OCI-LY7 (cell line): ENCODE measurements at places on chromosomes 2 and 18.

DNA sequence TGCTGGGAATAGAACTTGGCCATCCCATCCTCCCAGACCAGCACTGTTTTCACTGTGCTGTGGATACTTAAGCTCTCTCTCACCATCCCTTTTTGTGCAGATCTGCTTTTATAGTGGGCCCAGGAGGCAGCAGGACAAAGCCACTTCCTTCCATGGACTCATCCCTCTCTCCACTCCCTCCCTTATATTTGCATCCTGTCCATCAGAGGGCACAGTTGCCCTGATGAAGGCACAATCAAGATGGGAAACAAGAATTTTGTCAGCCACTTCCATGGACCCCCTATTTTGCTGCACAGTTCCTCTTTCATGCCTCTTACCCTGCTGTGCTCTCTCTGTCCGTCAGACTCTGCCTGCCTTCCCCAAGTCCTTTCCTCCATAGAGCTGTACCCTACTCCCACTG, 338.7 kb downstream of the HRH4 start:
- no peak for DNase-seq

- no peak for DNase-seq
Observed at GRCh38 chr2:120898961-120899750, 163.5 kb downstream of the GLI2 start.

DNA sequence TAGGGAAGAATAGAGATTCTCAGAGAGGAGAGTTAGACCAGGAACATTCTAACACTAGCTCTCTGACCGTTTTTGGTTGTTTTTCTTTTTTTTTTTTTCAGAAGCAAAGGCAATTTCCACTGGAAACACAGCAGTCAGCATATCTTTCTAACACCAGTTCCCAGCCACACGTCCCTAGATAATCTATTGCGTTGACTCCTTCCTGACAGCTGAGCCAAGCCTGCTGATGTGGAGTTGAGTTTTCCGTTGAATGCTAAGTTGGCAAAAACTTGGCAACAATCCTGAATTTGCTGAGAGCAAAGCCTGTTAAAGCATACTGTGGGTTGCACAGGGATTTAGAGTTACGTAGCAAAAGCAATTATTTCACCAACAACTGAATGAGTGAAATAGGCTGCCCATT, 19.3 kb downstream of the GAD1 start:
- no peak for DNase-seq

DNA sequence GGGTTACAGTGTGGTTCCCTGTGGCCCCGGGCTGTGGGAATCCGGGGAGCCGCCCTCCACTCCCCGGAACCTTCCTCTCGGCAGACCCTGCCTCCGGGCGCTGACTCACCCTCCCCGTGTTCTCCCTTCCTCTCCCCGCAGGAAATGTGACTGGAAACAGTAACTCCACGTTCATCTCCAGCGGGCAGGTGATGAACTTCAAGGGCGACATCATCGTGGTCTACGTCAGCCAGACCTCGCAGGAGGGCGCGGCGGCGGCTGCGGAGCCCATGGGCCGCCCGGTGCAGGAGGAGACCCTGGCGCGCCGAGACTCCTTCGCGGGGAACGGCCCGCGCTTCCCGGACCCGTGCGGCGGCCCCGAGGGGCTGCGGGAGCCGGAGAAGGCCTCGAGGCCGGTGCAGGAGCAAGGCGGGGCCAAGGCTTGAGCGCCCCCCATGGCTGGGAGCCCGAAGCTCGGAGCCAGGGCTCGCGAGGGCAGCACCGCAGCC, 59.5 kb downstream of the TNFRSF11A start:
- no peak for DNase-seq

- DNase-seq: no peak
Observed at GRCh38 chr2:174280596-174280995, 32.3 kb upstream of the OLA1 start.

DNA sequence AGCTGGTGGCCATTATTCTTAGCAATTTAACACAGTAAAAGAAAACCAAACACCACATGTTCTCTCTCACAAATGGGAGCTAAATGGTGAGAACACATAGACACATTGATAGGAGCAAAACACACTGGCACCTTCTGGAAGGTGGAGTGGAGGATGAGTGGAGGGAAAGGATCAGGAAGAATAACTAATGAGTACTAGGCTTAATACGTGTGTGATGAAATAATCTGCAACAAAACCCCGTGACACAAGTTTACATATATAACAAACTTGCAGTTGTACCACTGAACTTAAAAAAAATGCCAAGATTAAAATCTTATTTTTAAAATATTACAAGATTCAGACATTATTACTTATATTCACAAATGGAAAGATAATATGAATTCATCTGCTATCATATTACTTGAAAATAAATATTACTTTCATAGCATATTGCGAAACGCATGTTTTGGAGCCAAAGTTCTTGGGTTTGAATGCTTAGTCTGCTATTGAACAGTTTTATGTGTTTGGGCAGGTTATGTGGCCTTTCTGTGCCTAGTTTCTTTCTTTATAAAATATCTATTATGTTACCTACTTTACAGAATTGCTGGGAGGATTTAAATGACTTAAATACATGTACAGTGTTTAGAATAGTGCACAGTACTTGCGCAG, 20.5 kb downstream of the ANKRD62 start:
- no peak for DNase-seq

- peak; percentile 40 for DNase-seq
Observed at GRCh38 chr18:27685807-27686412, 491.0 kb downstream of the CDH2 start.

DNA sequence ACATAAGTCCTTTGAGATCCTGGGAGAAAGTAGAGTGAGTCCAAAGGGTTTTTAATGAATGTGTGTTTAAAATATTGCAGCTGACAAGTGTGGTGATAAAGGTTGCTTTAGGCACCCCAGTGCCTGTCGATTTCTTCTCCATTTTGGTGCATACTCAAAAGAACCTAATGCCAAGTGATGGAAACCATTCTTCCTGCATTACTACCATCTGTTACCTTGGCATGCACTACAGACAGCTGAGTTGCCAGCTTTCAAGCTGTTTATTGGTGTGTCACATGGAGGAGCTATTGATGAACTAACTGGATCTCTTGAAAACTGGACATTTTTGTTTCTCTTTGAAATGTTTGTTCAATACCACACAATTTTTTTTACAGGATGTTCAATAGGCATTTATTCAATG, 350.0 kb downstream of the AKAIN1 start:
- no peak for DNase-seq

DNA sequence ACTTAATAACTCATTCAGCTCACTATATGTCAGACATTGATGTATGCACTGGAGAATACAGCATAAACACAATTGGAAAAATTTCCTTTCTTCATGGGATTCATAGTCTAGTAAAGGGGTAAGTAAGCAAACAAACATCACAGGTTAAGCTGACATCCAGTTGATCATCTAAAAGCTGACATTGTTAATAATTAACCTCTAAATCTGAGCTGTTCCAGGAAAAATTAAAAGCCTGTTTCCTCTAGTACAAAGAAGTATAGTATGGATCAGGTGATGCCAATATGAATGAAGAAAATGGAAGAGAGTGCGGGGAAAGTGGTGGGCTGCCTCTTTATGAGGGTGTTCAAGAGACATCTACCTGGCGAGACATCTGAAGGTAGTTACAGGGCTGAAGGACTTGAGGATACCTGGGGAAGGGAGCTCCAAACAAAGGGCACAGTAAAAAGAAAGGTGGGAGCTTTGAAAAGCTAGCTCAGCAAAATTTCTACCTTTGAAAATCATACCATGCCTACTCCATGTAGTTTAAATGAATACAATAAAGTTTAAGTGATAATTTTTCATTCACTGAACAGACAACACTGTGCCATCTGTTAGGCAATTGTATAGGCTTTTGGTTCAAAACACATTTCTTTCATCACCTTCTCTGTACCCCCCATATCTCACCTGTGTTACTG, 619.3 kb downstream of the TRIB2 start:
- no peak for DNase-seq

- no peak for DNase-seq
Observed at GRCh38 chr2:50584185-50584584, 447.7 kb downstream of the NRXN1 start.

- no peak for DNase-seq
Observed at GRCh38 chr2:85644909-85645308, 23.1 kb downstream of the SFTPB start.

GRCh38 chr2:54642677-54643430, 80.6 kb upstream of the EML6 start:
- DNase-seq: no peak

GRCh38 chr2:130319536-130319935, 23.2 kb upstream of the IMP4 start:
- no peak for DNase-seq

- DNase-seq: no peak
Observed at GRCh38 chr2:118986738-118987137, 44.7 kb downstream of the MARCO start.

DNA sequence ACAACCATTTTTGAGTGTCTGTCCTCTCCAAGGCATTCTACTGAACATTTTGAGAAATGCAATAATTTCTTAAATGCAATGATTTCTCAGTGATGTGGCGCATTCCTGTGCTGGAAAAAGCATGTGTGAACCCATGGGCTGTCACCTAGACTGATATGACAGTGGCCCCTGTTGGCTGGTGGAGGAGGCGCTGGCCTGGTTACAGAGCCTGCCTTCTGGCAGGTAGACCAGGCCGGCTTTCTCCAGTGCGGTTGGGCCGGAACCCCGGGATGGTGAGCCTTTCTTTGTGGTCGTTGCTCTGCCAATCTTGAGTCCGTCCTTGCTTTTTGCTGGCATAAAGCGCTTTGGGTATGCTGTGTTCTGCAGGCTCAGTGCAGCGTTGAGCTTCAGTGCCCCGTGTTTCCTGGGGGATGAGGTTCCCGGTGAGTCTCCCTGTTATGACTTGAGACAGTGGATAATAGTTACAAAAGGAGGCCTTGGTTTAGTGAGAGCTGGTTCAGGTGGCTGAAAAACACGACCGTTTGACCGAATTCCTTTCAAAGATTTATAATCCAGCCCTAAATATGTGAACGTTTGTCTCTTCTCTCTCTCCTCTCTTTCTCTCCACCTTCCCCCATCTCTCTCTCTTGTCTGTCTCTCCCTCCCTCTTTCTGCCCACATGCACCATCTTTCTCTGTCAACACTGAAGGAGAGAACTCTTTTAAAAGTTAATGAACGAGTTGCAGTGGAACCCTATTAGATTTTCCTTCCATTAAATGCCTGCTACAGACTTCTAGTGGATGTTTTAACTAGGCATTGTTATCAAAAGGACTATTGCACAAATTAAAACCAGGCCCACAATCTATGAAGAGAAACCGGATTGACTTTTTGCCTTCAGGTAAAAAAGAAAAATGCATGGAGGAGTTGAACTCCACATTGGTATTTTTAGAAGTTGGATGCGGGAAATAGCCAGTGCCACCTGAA, 34.0 kb downstream of the TSHZ1 start:
- DNase-seq: no peak

DNA sequence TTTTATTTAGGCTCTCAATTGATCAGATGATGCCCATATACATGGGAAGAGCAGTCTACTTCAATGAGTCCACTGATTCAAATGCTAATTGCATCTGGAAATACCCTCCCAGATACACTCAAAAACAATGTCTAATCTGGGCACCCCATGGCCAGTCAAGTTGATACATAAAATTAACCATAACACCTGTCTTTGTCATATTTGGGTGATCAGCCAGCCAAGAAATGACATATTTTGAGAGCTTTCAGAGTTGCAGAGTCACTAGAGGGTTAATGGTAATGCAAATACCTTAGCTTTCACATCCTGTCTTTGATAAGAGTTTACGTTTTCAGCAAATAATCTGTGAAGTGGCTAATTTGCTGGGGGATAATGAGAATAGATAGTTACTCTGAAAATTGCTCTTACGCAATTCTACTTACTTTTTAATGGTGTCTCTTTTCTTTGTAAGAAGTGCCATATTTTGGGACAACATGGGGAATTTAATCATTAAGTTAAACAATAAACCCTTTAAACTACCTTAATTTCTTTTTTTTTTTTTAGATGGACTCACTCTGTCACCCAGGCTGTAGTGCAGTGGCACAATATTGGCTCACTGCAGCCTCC, 49.1 kb downstream of the CCDC195 start:
- DNase-seq: peak; percentile 95

DNA sequence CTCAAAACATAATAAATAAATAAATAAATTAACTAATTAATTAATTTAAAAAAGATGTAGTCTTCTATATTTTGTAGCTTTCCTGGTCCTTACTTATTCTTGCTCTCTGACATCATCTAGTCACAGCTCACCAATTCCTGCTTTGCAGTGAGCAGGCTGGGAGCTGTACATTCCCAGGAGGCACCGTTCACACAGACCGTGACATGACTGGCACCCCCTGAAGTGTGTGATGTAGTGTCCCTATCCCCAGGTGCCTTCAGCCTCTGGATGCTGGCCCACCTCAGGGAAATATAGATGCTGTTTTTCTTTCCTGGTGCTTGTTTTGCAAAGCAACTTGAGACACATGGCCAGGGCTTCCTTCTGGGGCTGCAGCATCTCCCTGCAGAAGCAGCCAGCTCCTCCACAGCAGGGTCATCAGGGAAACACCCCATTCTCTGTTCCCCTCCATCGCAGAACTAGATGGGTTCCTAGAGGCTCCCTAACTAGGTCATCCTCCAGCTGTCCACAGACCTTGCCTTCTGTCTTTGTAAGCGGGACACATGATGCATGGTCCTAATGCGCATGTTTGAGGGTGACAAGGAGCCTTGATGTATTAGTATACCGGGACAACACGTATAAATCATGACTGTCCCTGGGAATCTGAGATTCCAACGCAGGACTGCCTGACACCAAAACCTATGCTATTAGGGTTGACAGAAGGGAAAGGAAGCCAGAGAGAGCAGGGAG, 76.4 kb downstream of the RHOB start:
- DNase-seq: no peak

DNA sequence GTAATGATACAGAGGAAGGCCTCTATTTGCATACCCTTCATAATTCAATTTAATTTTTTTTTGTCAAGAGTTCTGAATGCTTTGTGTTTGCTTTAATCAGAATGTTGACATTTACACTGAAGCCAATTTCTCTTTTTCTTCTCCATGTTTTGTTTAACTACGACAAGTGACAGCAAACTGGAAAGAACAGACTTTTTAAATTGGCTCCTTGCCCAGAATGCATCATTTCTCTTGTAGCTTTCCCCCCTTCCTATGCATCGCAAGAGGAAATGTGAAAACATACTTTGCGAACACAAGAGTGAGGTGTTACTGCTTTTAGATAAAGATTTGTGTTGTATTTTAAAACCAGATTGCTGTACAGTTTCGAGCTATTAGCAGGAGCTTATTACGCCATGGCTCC, 955.2 kb upstream of the CELF4 start:
- no peak for DNase-seq

GRCh38 chr2:203580844-203581243, 45.7 kb upstream of the RAPH1 start:
- DNase-seq: no peak

DNA sequence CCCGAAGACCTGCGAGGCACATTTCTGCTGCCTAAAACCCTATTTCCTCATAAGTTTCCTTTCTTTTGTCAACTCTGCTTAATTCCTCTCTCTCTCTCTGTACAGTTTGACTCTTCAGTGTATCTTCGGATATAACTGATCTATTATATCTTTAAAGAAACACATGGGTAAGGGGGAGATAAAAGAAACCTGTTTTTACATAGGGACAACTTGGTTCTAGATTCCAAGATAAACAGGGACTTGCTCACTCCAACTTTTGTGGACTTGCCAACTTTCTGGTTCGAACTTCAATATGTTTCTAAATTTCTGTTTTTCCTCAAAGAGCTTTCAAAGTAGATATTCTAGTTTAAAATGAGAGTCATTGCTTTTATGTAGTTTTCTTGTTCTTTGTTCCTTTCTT, 182.7 kb upstream of the EPC2 start:
- no peak for DNase-seq

GRCh38 chr2:25304826-25305596, 36.7 kb downstream of the DNMT3A start:
- no peak for DNase-seq

- peak; percentile 44 for DNase-seq
Observed at GRCh38 chr2:172806493-172806892, 70.8 kb downstream of the RAPGEF4 start.

GRCh38 chr2:159553727-159554126, 62.6 kb downstream of the BAZ2B start:
- no peak for DNase-seq
